ENCODE measurements at places on chromosomes 7 and 10.

GRCh38 chr7:157432541-157432956 is 95.7 kb downstream of the DNAJB6 start:
- H3K36me3 ChIP-seq = no peaks in the 10 kb centered on the region
- H3K4me1 ChIP-seq = peaks cover 6% of the 10 kb centered on the region
- DNase-seq = peak; percentile 15
- no peak overlapping the region for H3K27ac ChIP-seq
- no peaks in the 10 kb centered on the region for H3K27me3 ChIP-seq

GRCh38 chr10:6220418-6221191 is 17.9 kb downstream of the PFKFB3 start:
- H3K27ac ChIP-seq = no peak overlapping the region
- no peak for DNase-seq
- H3K27me3 ChIP-seq = no peaks in the 10 kb centered on the region
- H3K36me3 ChIP-seq = peaks cover 4% of the 10 kb centered on the region
- H3K4me3 ChIP-seq = no peak overlapping the region

GRCh38 chr10:128062331-128062880 is 63.8 kb downstream of the MKI67 start:
- no peaks in the 10 kb centered on the region for H3K36me3 ChIP-seq
- no peaks in the 10 kb centered on the region for H3K27me3 ChIP-seq
- H3K4me1 ChIP-seq = no peaks in the 10 kb centered on the region
- peak; percentile 38 for DNase-seq
- H3K4me3 ChIP-seq = no peak overlapping the region
- no peak overlapping the region for H3K27ac ChIP-seq

DNA sequence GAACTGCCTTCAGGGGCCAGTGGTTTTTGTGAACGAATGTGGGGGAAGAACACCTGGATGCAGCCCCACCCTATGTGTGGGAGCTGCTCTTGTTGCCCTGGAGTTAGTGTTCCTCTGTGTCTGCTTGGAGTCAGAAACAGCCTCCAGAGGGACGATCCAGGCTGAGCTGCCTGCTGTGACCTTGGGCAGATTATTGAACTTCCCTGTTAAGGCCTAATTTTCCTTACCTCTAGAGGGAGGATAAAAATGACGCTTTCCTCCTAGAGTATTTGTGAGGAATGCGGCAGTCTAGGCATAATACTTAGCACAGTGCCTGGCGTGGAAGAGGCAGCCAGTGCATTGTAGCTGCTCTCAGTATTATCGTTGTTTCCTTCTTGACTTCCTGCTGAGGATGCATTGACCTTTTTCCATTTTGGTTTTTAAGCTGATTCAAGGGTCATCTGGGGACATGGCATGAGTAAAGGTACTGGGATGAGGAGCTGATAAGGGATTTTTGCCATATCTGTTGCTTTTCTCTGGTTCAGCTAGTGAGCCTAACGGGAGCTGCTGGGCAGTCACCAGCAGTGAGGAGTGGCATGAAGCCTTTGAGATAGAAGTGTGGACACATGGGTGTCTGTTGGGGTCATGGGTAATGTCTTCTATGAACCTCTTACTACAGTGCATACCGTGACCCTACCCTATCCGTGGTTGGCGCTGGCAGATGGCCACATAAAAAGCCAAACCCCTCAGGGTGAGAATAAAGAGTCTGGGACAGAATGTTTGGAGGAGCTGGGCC is 6.4 kb downstream of the ZFYVE27 start:
- peaks cover 14% of the 10 kb centered on the region for H3K36me3 ChIP-seq
- H3K4me1 ChIP-seq = peaks cover 16% of the 10 kb centered on the region
- H3K27ac ChIP-seq = peak overlapping the region; percentile 12
- no peak overlapping the region for H3K4me3 ChIP-seq
- H3K27me3 ChIP-seq = no peaks in the 10 kb centered on the region

DNA sequence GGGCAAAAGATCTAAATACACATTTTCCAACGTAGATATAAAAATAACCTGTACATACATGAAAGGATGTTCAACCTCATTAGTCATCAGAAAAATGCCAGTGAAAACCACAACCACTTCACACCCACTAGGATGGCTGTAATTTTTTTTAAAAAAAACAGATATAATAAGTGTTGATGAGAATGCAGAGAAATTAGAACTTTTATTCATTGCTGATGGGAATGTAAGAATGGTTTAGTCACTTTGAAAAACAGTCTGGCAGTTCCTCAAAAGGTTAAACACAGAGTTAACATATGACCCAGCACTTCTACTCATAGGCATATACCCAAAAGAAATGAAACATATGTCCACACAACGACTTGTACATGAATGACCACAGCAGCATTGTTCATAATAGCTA is 32.3 kb upstream of the PRKCQ start:
- H3K27me3 ChIP-seq = no peaks in the 10 kb centered on the region
- H3K4me1 ChIP-seq = no peaks in the 10 kb centered on the region
- no peak overlapping the region for H3K4me3 ChIP-seq

GRCh38 chr7:55108818-55109217 is 90.0 kb downstream of the EGFR start:
- H3K4me1 ChIP-seq = peaks cover 22% of the 10 kb centered on the region
- no peaks in the 10 kb centered on the region for H3K36me3 ChIP-seq
- no peak overlapping the region for H3K4me3 ChIP-seq
- H3K27me3 ChIP-seq = no peaks in the 10 kb centered on the region

GRCh38 chr7:103075337-103075918 is 488 bp downstream of the ARMC10 start:
- H3K4me3 ChIP-seq = peak overlapping the region; percentile 16
- no peaks in the 10 kb centered on the region for H3K36me3 ChIP-seq
- H3K27ac ChIP-seq = peak overlapping the region; percentile 82
- H3K4me1 ChIP-seq = peaks cover 28% of the 10 kb centered on the region

DNA sequence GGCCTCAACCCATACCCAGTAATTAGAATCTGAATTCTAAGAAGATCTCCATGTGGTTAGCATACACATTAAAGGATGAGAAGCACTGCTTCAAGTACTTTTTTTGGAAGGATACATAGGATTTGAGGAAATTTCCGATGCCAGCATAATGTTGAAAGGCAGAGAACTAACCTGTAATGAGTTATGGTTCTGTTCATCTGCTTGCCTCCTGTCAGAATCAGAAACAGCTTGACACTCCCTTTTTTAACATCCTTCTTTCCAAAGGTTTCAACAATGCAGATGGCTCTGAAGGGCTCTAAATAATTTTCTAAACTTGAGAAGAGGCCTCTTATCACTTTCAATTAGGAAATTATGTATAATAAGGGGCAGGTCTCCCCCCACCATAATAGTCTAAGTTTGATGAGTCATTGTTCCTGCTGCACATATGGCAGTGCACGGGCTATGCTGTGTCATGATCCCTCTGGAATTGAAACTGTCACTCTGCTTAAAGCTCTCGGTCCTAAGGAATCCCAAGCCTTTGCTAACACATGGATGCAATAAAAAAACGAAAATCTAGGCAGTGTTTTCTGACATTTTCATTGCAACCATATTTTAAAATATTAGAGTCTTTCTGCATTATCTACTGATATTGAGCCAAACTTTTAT is 291.2 kb upstream of the FZD1 start:
- no peaks in the 10 kb centered on the region for H3K4me1 ChIP-seq
- DNase-seq = no peak
- no peaks in the 10 kb centered on the region for H3K27me3 ChIP-seq
- no peak overlapping the region for H3K4me3 ChIP-seq
- H3K36me3 ChIP-seq = no peaks in the 10 kb centered on the region

Data from body of pancreas (tissue), 4 donors.